ENCODE measurements at places on chromosomes 5 and 9.

- no peak for DNase-seq
Observed at GRCh38 chr5:143165049-143165880, 238.2 kb downstream of the NR3C1 start.

GRCh38 chr5:180021900-180022299 is 49.7 kb downstream of the RNF130 start:
- no peak for DNase-seq

- DNase-seq, result no peak
Observed at GRCh38 chr5:68189171-68189570, 26.4 kb upstream of the PIK3R1 start.

DNA sequence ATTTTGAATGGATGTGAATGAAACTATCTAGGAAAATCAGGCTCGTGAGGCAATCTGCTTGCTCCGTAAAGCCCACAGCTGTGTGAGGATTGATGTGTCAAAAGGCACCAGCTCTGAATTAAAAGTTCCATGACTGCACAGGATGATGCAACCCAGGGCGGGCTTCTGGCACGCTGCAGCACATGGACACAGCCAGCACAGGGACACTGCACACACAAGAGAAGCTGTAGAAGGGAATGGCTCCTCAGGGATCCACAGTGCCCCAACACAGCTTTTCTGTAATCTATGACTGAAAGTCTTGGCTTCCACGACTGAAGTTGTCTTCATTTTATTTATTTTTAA is 151.0 kb downstream of the GCNT1 start:
- DNase-seq, result no peak

DNA sequence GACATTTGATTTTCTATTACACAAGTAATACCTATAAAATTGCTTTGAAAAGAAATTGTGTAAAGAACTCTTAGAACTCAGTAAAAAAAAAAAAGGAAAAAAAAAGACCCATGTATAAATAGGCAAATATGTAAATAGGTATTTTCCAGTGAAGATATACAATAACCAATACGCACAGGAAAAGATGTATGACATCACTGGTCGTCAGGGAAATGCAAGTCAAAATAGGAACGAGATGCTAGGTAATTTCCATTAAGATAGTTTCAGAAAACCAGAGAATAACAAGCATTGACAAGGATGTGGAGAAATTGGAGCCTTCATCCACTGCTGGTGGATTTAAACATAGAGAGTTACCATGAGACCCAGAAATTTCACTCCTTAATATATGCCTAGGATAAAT is 708.8 kb downstream of the MTRR start:
- no peak for DNase-seq

DNA sequence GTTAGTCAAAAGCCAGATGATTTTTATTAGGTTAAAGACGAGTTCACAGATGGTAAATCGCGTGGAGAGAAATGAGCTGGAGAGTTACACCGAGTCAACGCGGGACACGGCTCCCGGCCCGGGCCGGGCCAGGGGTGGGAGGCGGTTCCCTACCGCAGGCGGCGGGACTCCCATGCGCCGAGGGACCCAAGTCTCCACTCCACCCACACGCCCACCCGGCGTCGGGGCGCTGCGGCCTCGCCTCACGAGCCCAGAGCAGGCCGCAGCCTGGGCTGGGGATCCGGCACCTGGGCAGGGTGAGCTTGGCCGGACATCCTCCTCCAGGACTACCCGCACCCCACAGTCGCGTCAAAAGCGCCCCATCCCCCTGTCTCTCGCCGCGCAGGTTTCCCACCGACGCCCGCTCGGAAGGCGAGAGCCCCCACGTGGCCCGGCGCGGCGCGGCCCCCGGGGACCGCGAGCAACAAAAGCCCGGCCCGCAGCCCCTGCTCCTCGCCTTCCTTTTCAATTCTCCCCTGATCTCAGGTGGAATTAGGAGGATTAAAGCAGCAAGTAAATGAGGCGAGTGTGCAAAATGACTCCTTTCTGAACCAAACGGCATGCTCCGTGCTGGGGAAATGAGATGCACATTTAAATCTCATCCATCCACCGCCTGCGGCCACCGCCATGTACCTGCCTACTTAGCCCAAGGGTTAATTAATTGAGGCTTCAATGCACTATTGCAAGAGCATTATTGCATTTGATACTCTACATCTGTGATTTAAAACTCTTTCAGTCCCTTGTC is 196.5 kb upstream of the TBCA start:
- no peak for DNase-seq

DNA sequence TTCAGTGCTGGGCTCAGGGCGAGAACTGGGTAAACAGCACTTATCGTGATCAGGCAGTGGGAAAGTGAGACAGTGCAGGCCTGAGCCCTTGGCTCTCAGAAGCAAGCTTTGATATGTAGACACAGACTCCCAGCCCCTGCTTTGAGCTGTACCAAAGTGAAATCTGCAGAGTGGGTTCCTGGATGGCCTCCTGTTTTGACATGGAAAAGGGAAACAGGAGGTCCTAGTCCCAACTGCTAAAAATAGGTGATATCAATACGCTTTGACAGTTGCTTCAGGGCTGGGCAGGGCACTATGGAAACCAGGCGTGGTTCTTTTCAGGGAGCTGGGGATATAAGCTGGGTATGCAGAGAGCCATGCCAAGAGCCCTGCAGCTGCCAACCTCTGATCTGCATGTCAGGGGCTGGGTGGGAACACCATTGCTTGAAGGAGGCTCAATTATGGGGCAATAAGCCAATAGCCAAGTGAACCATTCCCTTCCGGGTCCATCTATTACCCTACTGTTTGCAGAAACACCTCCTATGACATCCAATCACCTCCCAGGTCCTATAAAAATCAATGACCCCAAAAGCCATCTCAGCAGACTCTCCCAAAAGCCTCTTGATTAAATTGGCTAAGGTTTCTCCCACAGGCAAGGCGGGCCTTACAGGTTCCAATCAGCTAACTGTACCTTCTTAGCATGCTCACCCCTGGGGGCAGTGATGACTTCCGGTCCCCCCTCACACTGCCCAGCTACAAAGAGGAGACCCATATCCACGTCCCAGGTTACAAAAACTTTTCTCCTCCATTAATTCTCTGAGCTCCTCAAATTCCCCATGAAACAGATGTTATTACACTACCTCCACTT is 45.8 kb downstream of the EPB41L4B start:
- DNase-seq, result no peak

- DNase-seq, result no peak
Observed at GRCh38 chr5:80230269-80230992, 25.4 kb downstream of the SERINC5 start.

DNA sequence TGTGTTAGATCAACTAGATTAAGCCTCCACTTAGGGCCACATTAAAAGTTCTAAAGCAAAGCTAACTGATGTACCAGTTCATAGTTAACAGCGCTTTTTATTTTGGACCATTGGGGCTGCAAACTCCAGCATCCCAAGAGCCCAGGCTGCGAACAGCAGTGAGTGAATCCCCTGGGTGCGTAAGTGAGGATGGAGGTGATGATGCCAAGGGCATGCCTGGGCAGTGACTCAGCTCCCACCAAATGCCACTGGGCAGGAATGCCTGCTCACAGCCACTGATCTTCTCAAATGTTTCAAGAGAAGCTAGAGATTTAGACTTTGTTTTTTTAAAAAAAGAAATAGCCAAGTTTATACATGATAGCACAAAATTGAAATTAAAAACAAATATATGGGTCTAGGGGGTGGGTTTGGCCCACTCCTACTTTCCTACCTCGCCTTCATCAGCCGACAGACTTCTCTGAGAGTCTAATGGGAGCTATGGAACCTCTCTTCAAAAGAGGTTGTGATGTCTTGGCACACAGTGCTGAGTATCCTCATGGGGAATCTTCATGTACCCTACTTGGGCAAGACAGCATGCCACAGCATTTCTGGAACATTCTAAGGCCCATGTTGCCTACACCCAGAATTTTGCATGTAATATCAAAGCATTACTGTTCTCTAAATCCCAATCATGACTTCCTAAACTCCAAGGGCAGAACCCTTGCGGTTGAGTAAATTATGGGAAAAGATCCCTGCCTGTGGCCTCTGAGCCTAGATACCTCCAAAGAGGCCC is 398.1 kb downstream of the EBF1 start:
- DNase-seq, result no peak

DNA sequence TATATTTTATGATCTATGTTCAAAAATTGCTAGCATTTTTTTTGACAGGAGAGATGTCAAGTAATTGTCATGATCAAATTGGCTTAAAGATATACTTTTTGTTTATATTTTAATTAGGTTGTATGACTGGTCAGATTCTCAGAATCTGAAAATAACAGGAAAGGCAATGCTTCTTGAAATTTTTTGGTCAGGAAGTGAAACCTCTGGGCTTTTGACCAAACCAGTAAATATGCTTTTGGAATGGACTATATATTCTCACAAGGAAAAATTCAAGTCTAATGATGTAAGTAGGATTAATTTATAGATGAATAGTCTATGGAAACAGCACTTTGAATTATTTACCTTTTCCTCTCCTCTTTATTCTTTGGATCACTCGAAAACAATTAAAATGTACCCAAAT is 52.3 kb downstream of the SLF1 start:
- no peak for DNase-seq

DNA sequence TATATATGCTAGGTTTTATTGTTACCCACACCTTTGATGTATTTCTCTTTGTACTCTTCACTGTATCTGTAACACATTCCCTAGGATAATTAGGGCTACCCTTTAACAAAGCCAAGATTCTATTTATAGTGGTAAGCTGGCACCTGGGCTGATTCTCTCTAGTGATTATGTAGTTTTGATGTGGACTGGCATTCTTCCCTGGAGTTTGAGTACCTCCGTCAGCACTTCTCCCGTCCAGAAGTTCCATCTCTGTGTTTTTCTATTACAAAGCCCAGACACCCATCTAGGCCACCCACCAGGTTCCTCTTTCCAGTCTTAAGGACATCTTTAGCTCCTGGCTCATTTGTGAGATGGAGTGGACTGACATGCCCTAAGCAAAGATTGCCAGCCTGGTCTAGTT is 55.9 kb upstream of the CDKN2B start:
- DNase-seq, result no peak

DNA sequence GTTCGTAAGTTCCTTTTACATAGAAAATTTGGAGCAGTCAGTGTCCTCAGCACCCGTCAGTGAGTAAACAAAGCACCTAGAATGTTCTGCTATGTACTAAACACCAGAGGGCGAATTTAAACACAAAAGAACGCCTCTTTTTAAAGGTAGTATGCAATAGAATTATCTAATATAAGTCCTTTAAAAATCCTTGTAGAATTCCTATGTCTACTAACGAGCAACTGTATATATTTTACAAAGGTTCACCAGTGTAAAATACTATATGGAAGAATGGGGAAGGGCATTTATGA is 499 bp upstream of the TMEM232 start:
- DNase-seq, result no peak

GRCh38 chr5:39158127-39158593 is 61.2 kb downstream of the FYB1 start:
- no peak for DNase-seq

- DNase-seq, result no peak
Observed at GRCh38 chr9:115138151-115138550, 20.2 kb upstream of the TNC start.

DNA sequence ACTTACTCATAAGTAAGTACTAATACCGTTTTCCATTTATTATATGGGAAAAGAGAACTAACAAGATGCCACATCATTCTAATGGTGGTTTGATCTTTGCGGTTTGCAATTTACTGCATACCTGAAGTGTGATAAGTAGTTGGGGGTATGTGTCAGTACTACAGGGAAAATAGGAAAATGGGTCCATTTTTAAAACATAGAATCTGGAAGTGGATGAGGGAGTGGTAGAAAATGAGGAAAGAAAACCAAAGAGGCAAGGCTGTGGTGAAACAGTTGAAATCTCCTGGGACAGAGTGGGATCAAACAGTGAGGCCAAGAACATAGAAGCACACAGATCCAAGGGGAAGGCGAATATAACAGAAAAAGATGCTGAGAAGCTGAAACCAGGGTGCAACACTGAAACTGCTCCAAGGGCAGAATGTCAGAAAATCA is 6.7 kb downstream of the ADAMTSL1 start:
- no peak for DNase-seq

GRCh38 chr9:23829580-23830475 is 3.8 kb upstream of the ELAVL2 start:
- no peak for DNase-seq

- DNase-seq, result no peak
Observed at GRCh38 chr9:13140843-13141592, 138.5 kb downstream of the MPDZ start.

DNA sequence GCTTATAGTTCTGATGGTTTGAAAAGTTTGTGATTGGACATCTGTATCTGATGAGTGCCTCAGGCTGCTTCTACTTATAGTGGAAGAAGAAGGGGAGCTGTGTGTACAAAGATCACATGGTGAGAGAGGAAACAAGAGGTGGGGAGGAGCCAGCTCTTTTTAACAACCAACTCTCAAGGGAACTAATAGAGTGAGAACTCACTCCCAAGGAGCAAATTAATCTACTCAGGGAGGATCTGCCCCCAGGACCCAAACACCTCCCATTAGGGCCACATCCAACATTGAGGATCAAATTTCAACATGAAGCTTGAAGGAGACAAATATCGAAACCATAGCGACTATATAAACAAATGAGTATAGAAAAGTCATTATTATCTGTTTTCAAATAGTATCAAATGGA is 64.7 kb upstream of the PRLR start:
- no peak for DNase-seq

DNA sequence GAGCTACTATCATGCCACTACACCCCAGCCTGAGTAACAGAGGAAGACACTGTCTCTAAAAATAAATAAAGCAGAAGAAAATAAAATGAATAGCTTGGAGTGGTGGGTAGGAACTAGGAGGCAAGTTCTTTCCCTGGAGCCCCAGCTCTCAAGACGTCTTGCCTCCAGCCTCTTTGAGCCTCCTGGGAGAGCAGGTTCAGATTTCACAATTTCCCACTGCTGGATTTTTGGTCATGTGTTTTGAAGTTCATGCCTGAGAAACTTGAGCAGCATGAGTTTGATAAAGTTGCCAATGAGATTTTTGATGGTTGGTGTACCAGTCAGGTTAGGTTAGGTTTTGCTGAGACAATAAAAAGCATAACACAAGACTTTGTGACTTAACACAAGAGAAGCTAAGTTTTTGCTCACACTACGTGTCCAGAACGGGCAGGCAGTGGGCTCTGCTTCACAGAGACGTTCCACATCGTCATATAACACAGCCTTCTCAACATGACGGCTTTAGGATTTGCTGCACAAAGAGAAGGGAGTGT is 4.1 kb upstream of the CCDC69 start:
- no peak for DNase-seq

- no peak for DNase-seq
Observed at GRCh38 chr5:52809884-52810283, 22.2 kb downstream of the ITGA1 start.

GRCh38 chr5:82922086-82922734 is 155.0 kb downstream of the TMEM167A start:
- no peak for DNase-seq

All from cerebellar nuclear complex (tissue), 1 donor.